WERI-Rb-1 (cell line): ENCODE measurements at places on chromosomes 4 and X.
A peak's percentile ranks its signal among the peaks of the same experiment; 100 is the strongest.

GRCh38 chr4:117801756-117802155 is 232.5 kb upstream of the NDST3 start:
- DNase-seq = no peak

DNA sequence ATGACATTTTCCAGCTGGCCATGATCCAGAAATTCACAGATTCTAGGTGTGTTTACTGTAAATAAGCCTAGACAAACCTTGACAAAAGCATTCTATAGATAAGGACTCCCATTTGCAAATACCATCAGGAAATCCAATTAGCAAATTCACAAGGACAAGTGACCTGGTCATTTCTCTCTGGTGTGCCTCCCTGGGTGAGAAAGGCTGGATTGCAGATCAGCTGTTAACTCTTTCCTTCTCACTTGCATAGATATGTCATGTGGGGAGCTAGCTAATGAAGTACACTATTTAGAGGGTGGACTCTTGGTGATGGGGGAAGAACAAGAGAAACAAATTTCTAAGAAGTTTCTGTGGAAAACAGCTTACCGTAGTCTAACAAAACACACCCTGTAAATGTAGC is 58.9 kb downstream of the MOSPD2 start:
- DNase-seq = no peak

DNA sequence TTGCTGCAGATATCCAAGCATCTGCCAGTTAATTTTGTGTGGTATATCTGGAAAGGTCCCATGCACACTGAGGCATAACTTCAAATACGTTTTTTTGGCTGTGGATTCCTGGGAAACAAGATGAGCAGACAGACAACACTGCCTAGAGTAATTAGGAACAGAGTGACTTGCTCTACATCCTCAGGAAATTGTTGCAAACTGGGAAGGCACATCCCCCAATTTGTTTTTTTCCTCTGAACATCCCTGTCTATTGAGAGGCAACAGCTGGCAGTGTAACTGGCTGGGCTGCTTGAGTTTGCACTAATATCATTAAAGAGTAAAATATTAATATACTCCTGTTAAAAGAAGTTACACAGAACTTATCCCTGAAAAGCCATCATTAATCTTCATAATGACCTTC is 207.7 kb upstream of the SLIT2 start:
- no peak for DNase-seq

DNA sequence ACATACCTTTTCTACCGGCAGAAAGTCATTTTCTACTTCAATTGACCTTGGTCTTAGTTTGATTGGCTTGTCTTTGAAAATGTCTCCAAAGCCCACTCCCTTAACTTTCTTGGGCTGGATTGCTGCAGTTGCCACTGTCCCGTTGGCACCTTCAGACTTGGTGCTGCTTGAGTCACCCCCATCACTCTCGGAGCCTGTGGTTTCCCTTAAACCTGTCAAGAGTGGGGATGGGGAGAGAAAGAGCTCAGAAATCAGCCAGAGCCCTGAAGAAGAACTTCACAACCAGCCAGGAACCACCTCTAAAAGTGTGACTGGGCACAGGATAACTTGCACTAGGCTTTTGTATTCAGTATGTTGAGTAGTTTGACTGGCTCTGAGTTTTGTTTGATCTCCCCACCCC is 168.5 kb upstream of the MAP3K15 start:
- no peak for DNase-seq

DNA sequence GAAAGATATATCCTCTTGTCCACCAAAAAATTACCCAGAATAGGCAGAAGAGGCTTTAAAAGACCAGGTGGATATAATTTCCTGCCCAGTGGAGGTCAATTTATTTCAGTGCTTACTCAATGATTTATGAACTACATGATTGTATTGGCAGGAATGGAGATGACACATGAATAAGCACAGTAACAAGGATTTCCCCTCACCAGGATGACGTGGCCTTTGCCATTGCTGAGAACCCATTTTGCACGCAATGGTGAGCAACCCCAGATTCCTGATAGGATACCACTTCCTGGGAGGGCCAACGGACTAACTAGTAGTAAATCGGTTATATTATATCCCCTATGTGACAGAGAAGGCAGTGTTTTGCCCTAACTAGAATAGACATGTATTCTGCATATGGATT is 11.6 kb upstream of the TTC29 start:
- no peak for DNase-seq

- DNase-seq = peak; percentile 16
These were observed 113.7 kb upstream of the NEXMIF start for GRCh38 chrX:75038925-75039324.

GRCh38 chr4:174009686-174010451 is 273.6 kb downstream of the FBXO8 start:
- no peak for DNase-seq

DNA sequence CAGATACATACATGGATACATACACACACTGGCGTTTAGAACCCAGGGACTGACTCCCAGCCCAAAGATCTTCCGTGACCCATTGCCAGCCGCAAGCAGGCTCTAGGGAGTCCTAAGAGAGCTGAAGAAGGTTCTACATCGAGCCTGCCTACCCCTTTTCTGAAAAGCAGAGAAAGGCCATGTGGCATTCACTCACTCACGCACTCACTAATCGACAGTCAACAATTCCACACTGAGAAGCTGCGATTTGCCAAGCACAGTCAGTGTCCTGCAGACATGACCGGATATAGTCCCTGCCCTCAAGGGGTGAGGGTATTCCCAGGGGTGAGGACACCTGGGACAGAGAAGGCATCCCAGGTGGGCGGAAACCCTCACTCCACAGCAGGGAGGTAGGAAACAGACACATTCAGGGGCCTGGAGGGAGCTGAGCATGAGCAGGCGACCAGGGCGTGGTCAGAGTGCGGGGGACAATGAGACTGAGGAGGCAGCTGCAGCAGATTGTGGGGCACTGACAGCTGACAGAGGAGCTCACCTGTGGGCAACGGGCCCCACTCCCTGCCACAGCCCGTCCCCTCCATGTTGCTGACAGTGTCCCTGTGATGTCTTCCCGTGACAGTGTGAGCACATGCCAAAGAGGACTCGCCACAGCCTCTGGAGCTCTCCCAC is 13.2 kb upstream of the MAN2B2 start:
- DNase-seq = no peak

DNA sequence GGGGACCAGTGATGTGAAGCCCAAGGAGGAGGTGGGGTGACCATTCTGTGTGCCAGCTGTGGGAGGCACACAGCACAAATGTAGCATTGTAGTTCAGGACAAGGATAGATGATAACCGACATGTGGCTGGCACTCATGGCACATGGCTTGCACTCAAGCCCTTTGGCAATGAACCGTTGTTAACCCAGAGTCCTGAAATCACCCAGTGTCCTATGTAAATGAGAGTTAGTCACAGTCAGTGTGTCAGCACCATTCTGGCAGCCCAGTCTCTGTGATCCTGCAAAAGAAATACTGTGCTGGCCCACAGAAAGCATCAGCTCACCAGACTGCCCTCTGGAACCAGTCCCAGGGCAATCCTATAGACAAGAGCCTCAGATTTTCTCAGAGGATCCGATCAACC is 339.3 kb downstream of the MID1IP1 start:
- DNase-seq = no peak

DNA sequence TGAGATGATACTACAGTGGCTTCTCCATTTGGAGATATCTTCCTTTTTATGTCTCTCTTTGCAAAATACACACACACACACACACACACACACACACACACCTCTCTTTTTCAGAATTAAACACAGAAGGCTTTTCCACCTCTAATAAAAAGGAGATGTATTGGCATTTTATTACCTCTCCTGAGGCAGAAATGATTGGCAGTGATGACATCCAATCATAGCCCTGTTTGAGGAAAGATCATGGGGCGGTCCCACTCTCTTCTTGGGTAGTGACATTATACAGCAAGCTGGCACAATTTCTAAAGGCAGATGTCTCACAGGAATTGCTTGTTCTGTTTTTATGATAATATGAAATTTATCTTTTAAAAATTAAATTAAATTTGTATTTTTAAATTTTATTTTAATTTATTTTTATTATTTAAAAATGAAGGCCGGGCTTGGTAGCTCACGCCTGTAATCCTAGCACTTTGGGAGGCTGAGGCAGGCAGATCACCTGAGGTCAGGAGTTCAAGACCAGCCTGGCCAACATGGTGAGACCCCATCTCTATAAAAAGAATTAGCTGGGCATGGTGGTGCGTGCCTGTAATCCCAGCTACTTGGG is 15.6 kb downstream of the CHRNA9 start:
- no peak for DNase-seq

- no peak for DNase-seq
These were observed 192.5 kb upstream of the ADAMTS3 start for GRCh38 chr4:72761368-72762038.
